ENCODE measurements at places on chromosomes 16 and 17.

GRCh38 chr17:68398691-68399637, 58.3 kb downstream of the WIPI1 start:
- DNase-seq, result no peak

GRCh38 chr16:47475786-47476185, 14.7 kb downstream of the PHKB start:
- DNase-seq, result no peak

GRCh38 chr16:65268331-65268730, 146.5 kb upstream of the CDH11 start:
- no peak for DNase-seq

- DNase-seq, result no peak
These were observed 78.0 kb downstream of the ANKFN1 start for GRCh38 chr17:56231252-56231651.

- DNase-seq, result no peak
These were observed 10.8 kb upstream of the NME1 start for GRCh38 chr17:51142597-51142996.

All from activated naive CD8-positive, alpha-beta T cell treated with anti-CD3 and anti-CD28 coated beads, Interleukin-2, amount 50 U/mL, for 16 hours (primary cell).